CD8-positive, alpha-beta memory T cell (primary cell): ENCODE measurements at places on chromosomes 3 and 15. TPM values are rescaled to one million over a fixed set of nuclear protein-coding genes. Genes with fewer than 3 reads are reported as not detected.
A peak's percentile ranks its signal among the peaks of the same experiment; 100 is the strongest.

DNA sequence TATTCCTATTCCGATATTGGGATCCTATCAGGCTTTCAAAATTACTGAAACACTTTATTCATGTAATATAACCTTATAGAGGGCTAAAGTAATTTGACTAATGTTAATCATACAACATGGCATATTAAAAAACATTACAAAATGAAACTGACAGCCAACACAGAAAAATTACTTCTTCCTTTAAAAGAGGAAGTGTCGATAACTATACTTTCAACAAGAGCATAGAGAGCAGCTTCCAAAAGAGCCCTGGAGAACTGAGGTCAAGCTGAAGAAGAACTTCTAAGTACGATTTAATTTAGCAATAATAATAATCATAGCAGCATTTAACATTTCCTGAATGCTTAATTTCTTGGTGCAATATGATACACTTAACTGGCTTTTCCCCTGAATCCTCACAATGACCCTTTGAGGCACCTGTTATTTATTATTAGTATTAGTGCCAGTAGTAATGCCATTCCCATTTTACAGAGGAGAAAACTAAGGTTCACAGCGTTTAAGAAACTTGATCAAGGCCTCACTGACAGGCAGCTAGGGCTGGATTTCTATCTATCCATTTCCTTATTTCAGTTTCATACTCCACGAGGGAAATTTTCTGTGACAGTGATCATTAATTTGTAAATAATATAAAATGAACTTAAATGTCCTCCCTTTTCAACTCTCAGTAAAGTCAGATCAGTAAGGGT is 181.6 kb downstream of the CFAP20DC start:
- no peak for DNase-seq
- H3K27me3 ChIP-seq, result peaks cover 3% of the 10 kb centered on the region
- H3K4me1 ChIP-seq, result no peaks in the 10 kb centered on the region
- H3K4me3 ChIP-seq, result no peak overlapping the region

Gene ZBBX
- total RNA-seq, result not detected

DNA sequence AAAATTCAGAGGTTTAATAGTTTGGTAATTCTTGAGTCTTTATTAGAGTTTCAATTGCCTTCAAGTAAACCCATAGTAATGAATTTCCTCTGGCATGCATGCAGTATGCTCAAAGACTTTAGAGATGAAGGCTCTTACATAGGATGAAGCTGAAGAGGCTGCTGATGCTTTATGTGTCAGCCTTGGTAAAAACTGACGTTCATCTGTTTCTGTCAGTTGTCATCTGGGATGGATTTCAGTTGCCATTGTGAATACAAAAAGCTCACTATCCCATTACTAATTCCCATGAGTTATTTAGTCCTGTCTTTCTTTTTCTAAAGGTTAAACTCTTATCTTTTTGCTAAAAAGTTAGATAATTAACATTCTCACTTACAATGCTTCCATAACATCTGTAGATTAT is 136.9 kb upstream of the GBE1 start:
- H3K27ac ChIP-seq, result no peak overlapping the region
- H3K27me3 ChIP-seq, result no peaks in the 10 kb centered on the region
- no peaks in the 10 kb centered on the region for H3K36me3 ChIP-seq
- no peak overlapping the region for H3K4me3 ChIP-seq
- H3K4me1 ChIP-seq, result no peaks in the 10 kb centered on the region

Gene CPNE9
- total RNA-seq, result 0.16 TPM

DNA sequence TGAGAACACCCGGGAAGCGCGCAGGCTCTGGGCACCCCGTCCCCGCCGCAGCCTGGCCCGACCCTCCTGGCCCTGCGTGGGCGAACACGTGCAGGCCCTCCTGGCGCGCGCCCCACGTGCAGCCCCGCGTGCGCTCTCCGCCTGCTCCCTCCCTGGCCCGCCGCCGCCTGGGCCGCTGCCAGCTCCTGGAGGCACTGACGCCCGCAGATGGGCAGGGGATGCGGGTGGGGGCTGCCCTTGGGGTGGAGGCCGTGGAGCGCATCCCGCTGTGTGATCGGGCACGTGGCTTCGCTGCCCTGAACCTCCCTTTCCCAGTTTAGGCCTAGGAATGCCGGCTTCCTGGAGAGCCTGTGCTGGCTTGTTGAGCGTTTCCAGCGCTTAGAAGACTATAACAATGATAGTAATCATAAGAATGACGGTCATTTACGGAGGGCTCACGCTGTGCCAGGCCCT is 104.6 kb upstream of the SLC6A6 start:
- no peaks in the 10 kb centered on the region for H3K4me1 ChIP-seq
- DNase-seq, result no peak
- H3K36me3 ChIP-seq, result no peaks in the 10 kb centered on the region
- no peak overlapping the region for H3K4me3 ChIP-seq
- no peak overlapping the region for H3K27ac ChIP-seq

Gene DUOXA2
- total RNA-seq, result not detected

GRCh38 chr3:56775838-56776555 is 25.8 kb downstream of the ARHGEF3 start:
- no peak overlapping the region for H3K4me3 ChIP-seq
- H3K27ac ChIP-seq, result no peak overlapping the region
- peaks cover 80% of the 10 kb centered on the region for H3K4me1 ChIP-seq
- H3K36me3 ChIP-seq, result peaks cover 21% of the 10 kb centered on the region
- H3K27me3 ChIP-seq, result no peaks in the 10 kb centered on the region

DNA sequence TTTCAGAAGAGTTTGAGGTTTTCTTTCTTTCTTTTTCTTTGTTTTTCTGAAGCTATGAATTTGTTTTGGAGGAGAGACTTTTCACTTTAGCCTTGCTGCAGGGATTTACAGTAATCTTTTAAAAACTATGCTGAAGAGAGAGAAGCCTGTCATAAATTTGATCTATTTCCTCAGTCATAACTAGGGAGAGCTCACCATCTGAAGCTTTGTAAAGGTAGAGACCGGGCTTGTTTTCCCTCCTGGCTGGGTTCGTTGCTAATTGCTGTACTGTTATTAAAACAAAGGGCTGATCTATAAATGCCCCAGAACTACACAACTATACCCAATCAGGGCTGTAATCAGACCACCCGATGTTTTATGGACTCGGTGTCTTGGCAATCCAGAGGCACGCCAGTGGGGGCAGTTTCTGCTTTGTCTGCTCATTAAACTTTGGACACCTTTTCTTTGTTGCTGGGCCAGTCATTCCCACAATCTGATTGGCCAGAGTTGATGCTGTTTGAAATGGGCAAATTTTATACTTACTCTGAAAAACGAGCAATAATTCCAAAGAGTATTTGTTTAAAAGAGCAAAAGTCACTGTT is 164.3 kb downstream of the CACNA1D start:
- no peaks in the 10 kb centered on the region for H3K36me3 ChIP-seq
- H3K4me3 ChIP-seq, result no peak overlapping the region
- DNase-seq, result no peak
- H3K27me3 ChIP-seq, result no peaks in the 10 kb centered on the region
- H3K4me1 ChIP-seq, result no peaks in the 10 kb centered on the region

- no peak overlapping the region for H3K4me3 ChIP-seq
- no peak for DNase-seq
- no peaks in the 10 kb centered on the region for H3K36me3 ChIP-seq
Measured at GRCh38 chr3:119177321-119177720, 3.9 kb downstream of the UPK1B start.

GRCh38 chr3:111215481-111215880 is 143.9 kb downstream of the NECTIN3 start:
- no peaks in the 10 kb centered on the region for H3K4me1 ChIP-seq
- H3K4me3 ChIP-seq, result no peak overlapping the region
- DNase-seq, result no peak
- no peak overlapping the region for H3K27ac ChIP-seq
- no peaks in the 10 kb centered on the region for H3K36me3 ChIP-seq

- H3K27me3 ChIP-seq, result no peaks in the 10 kb centered on the region
- no peak overlapping the region for H3K27ac ChIP-seq
- H3K36me3 ChIP-seq, result no peaks in the 10 kb centered on the region
- H3K4me3 ChIP-seq, result no peak overlapping the region
- peak; percentile 53 for DNase-seq
Measured at GRCh38 chr3:71512000-71512399, 71.5 kb downstream of the FOXP1 start.

Gene TMEM45A
- total RNA-seq, result 0.50 TPM

GRCh38 chr3:140270329-140270728 is 335.3 kb downstream of the CLSTN2 start:
- H3K4me3 ChIP-seq, result no peak overlapping the region
- no peak for DNase-seq
- H3K27me3 ChIP-seq, result no peaks in the 10 kb centered on the region
- H3K27ac ChIP-seq, result no peak overlapping the region

Gene ANKRD63
- total RNA-seq, result not detected

DNA sequence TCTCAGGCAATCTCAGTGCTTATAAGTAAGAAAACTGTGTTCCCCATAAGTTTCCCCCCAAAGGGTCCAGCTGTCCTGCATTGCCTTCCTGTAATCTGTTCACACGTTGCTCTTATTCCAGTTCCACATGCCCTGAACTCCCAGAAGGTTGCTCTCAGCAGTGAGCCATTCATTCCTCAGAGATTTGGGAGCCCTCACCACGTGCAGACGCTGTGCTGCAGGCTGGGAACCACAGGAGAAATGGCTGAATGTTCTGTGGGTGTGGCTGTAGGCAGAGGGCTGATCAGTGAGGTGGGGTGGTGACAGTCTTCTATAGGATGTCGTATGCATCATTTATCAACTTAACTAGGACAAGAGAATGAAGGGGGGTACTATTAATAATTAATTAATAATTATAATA is 3.3 kb upstream of the THSD4 start:
- H3K27ac ChIP-seq, result no peak overlapping the region
- DNase-seq, result no peak
- no peaks in the 10 kb centered on the region for H3K4me1 ChIP-seq
- H3K27me3 ChIP-seq, result peaks cover 11% of the 10 kb centered on the region

Gene GOLGA6B
- not detected for total RNA-seq

Gene SI
- total RNA-seq, result not detected

Gene SLC22A14
- not detected for total RNA-seq

- H3K4me1 ChIP-seq, result no peaks in the 10 kb centered on the region
- no peak for DNase-seq
- H3K27ac ChIP-seq, result no peak overlapping the region
- H3K36me3 ChIP-seq, result no peaks in the 10 kb centered on the region
- H3K4me3 ChIP-seq, result no peak overlapping the region
- no peaks in the 10 kb centered on the region for H3K27me3 ChIP-seq
Measured at GRCh38 chr3:148162132-148162531, 535.6 kb upstream of the AGTR1 start.

DNA sequence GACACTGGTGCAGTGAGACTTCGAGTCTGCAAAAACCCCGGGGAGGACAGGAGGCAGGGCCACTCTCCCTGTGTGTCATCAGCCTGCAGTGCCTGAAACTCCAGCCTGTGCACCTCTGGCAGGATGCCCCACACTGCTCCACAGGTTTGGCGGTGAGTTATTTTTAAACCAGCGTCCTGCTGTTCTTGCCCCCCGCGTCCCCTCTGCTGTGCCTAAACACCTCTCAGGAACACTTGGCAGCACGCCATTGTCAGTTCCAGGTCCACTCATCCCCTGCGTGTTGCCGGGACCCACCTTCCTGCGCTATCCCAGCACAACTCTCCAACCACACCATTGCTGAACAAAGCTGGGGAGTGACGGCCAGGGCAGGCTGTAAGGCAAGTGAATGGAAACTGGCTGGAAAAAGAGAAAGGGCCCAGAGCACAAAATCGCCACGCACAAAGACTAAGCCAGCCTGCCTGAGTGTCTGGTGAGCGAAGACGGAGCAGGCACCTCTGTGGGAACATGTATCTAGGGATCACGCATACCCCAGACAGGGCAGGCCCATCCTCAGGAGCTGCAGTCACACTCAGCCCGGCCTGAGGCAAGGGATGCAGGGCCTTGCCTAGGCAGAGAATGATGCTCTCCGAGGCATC is 3.1 kb upstream of the PLA2G4F start:
- no peak for DNase-seq
- peaks cover 45% of the 10 kb centered on the region for H3K36me3 ChIP-seq
- no peaks in the 10 kb centered on the region for H3K27me3 ChIP-seq
- no peaks in the 10 kb centered on the region for H3K4me1 ChIP-seq
- H3K27ac ChIP-seq, result no peak overlapping the region

DNA sequence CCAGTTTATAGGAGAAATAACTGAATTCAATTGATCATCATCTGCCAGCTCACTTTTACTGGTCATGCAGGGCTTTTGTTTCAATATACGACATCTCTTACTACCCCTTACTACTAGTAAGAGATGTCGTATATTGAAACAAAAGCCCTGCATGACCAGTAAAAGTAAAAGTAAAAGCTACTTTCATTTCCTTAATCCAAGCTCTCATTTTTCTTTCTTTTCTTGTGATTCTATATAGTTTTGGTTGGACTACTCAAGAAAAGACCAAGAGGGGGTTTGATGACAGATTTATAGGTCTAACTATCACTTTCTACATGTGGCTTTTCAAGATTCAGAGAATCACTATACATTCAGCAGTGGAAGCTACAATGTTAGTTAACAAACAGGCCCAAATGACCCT is 1237.3 kb downstream of the ROBO2 start:
- H3K27me3 ChIP-seq, result no peaks in the 10 kb centered on the region
- H3K27ac ChIP-seq, result no peak overlapping the region
- H3K36me3 ChIP-seq, result no peaks in the 10 kb centered on the region
- no peak overlapping the region for H3K4me3 ChIP-seq
- H3K4me1 ChIP-seq, result no peaks in the 10 kb centered on the region

- no peak overlapping the region for H3K27ac ChIP-seq
- H3K4me1 ChIP-seq, result no peaks in the 10 kb centered on the region
- H3K27me3 ChIP-seq, result no peaks in the 10 kb centered on the region
Measured at GRCh38 chr3:156151824-156152428, 31.5 kb downstream of the KCNAB1 start.

DNA sequence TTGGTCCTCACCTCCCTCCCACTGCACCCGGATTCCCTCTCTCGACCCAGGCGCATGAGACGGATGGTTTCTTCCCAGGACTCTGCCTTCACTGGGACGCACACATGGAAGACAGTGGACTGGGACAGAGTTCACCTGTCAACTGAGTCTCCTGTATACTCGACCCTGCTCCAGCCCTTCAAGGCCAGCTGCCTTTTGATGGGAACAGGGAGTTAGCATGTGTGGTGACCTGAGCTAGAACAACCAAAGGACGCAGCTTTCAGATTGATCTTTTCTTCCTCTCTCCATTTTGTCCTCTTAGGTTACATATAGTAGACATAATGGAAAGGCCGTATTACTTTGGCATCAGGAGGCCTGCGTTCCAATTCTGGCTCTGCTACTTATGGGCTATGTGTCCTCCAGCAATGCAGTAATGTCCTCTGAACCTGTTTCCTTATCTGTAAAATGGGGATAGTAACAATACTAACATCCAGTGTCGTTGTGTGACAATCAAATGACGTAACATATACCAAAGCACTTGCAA is 94.1 kb downstream of the PEX5L start:
- H3K27me3 ChIP-seq, result no peaks in the 10 kb centered on the region
- H3K27ac ChIP-seq, result no peak overlapping the region
- no peak for DNase-seq
- no peak overlapping the region for H3K4me3 ChIP-seq
- H3K36me3 ChIP-seq, result no peaks in the 10 kb centered on the region

Gene AKAP13
- 109 TPM for total RNA-seq

- no peaks in the 10 kb centered on the region for H3K36me3 ChIP-seq
- no peak for DNase-seq
- peaks cover 7% of the 10 kb centered on the region for H3K27me3 ChIP-seq
Measured at GRCh38 chr15:69071260-69071659, 56.8 kb downstream of the NOX5 start.

- no peak overlapping the region for H3K27ac ChIP-seq
- no peaks in the 10 kb centered on the region for H3K36me3 ChIP-seq
Measured at GRCh38 chr15:42385206-42385979, 26.1 kb downstream of the CAPN3 start.

Gene SLC49A4
- 2.3 TPM for total RNA-seq

GRCh38 chr15:74995779-74996765 is 709 bp downstream of the SCAMP5 start:
- peaks cover 18% of the 10 kb centered on the region for H3K4me1 ChIP-seq
- H3K27me3 ChIP-seq, result peaks cover 24% of the 10 kb centered on the region
- H3K36me3 ChIP-seq, result no peaks in the 10 kb centered on the region
- DNase-seq, result no peak
- no peak overlapping the region for H3K27ac ChIP-seq
- H3K4me3 ChIP-seq, result peak overlapping the region; percentile 60
